ENCODE measurements at places on chromosomes 13 and 19.

DNA sequence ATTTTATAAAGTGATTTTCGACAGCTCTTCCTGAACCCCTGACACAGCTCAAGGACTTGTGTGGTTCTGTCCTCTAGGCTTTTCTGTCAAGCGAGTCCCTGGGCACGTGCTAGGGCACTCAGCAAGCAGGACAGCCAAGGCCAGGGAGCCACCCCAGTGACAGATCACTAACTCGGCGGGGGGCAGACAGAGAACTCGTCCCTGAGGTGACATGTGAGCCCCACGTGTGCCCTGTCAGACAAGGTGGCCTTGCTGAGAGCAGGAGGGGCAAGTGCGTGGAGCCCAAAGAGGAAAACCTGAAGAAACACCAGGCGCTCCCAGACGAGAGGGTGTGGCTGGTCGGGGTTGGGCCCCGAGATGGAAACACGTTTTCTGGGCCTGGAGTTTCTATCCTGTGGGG lies 4.9 kb downstream of the ETFB start:
- DNase-seq: no peak

DNA sequence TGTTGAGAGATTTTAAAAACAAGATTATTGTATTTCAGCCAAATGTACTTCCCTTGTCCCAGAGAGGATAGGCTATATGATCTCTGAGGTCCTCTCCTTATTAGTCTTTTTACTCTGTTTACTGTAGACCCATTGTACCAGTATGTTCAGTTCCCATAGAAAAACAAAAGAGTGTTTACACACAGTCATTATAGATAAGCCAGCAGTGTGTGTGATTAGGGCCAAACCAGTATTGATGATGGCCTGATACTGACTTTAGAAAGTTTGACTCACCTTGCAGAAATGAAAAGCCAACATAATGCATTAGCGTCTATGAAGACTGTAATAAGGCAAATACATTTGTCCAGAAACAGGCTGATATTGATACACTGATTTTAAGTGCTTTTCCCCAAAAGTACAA lies 6.2 kb downstream of the MTUS2 start:
- DNase-seq: no peak

DNA sequence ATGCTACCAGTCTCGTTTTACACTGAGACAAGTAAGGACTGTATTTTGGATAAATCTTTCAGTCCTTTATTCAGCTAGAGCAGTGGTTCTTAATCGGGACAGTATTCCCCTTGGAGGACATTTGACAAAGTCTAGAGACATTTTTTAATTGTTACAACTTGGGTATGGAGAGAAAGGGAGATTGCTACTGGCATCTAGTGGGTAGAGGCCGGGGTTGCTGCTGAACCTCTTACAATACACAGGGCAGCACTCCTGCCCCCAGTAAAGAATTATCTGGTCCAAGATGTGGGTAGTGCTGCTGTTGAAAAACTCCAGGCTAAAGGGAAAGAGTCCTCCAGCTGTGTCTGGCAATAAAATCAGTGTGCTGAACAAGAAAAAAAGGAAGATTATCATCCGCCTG lies 334.8 kb downstream of the SLC7A1 start:
- no peak for DNase-seq

DNA sequence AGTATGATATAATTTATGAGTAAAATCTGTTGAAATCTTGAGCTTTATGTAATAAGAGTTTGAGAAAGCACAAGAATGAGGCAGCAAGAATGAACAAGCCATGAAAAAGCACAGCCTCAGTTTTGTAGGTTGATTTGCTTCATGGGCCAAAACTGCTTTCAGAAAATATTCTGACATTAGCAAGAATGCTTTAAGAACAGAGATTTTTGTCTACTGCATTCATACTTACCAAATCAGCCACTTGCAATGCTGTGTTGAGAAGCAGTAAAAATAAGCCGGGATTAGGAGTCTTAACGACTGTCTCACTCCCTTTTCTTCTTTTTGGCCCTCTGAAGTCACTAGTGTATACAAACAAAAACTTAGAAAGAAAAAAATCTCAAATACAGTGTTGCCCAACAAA lies 114.5 kb downstream of the POSTN start:
- peak; percentile 76 for DNase-seq

DNA sequence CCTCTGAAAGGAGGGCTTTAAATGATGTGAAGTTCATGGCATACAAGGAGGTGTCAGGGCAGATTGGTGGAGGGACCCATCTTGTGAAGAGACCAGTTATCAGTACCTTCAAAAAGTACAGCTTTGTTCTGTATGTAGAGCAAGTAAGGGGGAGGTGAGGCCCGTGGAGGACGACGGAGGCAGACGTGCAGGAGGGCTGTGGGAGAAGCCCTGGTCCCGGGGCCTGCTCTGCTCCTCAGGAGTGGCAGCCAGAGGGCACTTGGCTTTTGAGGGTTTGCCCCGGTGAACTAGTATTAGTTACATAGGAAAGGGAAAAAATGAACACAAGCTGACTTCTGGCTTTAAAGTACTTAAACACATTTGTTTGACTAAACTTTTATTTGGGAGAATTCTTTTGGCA lies 42.1 kb downstream of the COG3 start:
- DNase-seq: no peak

DNA sequence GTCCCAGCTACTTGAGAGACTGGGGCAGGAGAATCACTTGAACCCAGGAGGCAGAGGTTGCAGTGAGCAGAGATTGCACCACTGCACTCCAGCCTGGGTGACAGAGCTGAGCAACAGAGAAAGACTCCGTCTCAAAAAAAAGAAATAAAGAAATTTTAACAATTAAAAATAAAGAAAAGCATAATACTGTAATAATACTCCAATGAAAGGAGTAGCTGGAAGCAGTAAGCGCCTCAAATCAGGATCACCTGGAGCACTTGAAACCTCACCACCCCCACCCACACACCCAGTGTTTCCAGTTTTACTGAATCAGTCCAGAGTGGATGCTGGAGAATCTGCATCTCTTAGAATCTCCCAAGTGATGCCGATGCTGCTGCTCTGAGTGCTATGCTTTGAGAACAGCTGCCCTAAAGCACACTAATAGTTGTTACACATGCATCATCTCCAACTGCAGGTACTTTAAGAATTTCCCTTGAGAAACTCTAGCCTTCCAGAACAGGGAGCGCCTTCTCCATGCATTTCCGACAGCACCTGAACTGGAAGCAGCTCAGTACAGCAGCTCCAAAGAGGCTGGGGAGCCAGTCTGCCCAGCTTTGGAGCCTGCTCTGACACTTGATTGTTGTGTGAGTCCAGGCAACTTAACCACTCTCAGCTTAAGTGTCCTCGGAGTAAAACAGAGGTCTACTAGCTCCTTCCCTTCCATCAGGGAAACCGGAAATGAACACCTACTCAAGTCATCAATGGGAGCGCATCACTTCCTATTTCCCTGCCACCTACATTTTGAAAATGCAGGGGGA lies 2.9 kb downstream of the ABCC4 start:
- DNase-seq: no peak
